Activated CD4-positive, alpha-beta T cell treated with anti-CD3 and anti-CD28 coated beads, Interleukin-2, amount 50 U/mL, for 24 hours (primary cell): ENCODE measurements at places on chromosomes 2 and 18.

DNA sequence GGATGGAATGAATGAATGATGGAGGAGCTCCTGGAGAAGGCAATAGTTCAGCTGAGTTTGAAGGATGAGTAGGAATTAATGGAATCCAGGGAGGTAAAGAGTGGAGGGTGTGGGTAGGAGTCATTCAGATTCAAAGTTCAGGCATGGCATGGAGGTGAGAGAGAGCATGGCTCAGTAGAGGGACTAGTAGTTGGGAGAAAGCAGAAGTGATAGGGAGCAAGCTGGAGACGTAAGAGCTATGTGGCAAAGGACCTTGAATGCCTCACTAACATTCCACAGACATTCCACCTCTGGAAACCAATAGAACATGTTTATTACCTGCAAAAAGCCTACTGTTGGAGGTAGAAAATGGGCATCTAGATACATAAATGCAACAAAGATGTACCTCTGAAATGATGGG, 170.1 kb downstream of the HAUS1 start:
- DNase-seq, result no peak

DNA sequence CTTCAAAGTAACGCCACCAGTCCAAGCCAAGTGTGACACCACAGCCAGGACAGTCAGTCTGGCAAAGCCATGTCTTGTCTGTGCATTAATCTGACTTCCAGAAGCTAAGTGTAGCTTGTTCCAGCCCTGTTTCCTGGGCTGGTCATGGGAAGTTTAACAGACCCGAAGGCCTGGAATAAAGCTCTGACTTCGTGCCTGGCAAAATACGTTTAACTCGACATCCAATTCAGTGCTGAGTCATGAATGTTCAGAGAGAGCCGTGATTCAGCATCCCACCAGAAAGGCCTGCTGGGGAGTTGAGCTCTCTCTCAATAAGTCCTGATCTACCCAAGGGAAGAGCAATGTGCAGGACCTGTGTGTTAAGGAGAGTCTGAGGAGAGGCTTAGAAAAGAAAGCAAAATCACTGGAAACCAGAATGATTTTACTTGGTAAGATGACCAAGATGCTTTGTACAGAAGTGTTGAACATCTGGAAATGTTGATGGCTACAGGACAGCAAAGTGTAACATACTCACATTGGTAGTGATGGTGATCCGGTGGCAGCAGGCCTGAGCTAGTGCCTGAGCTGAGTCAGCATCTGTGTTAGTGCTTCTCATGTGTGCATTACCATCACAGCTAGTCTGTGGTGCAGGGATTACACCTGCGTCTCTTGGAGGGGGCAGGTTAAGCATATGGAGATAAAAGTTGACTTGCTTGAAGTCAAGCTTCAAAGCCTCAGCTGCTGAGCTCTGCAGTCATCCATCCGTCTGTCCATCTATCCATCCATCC, 743.7 kb upstream of the HS6ST1 start:
- DNase-seq, result no peak

GRCh38 chr18:31489311-31489710, 8.7 kb upstream of the DSG2 start:
- DNase-seq, result no peak

DNA sequence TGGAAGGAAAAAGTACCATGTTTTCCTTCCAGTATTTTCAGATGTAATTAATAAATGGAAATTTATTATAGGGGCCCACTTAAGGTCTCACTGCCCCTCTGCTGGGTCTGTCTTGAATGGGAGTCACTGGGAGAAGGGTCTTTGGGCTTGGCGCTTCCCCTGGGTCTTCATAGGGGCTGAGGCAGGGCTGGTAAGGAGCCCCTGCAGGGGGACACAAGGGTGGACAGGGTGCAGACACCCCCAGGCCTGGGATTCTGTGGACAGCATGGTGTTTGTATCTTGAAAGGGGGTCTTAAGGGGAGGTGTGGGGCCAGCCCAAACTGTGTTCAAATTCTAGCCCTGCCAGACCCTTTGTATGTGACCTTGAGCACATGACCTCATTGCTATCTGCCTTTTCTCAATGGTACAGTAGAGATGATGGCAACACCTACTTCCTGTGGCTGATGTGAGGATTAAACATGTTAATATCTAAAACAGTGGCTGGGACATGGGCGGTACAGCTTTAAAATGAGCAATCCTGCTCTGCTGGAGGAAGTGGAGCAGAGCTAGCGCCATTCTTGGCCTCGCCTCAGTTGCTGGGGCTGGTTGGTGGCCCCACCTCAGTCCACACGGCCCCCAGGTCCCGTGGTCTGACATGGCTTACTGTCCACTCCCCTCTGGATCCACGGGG, 71.6 kb downstream of the GNAL start:
- no peak for DNase-seq

GRCh38 chr18:13239171-13239956, 20.8 kb downstream of the LDLRAD4 start:
- DNase-seq, result no peak
